ENCODE measurements at places on chromosomes 4 and X.

GRCh38 chr4:36601864-36602495 lies 320.6 kb downstream of the DTHD1 start:
- no peak for DNase-seq

GRCh38 chrX:15678339-15678738 lies 13.7 kb upstream of the CLTRN start:
- no peak for DNase-seq

DNA sequence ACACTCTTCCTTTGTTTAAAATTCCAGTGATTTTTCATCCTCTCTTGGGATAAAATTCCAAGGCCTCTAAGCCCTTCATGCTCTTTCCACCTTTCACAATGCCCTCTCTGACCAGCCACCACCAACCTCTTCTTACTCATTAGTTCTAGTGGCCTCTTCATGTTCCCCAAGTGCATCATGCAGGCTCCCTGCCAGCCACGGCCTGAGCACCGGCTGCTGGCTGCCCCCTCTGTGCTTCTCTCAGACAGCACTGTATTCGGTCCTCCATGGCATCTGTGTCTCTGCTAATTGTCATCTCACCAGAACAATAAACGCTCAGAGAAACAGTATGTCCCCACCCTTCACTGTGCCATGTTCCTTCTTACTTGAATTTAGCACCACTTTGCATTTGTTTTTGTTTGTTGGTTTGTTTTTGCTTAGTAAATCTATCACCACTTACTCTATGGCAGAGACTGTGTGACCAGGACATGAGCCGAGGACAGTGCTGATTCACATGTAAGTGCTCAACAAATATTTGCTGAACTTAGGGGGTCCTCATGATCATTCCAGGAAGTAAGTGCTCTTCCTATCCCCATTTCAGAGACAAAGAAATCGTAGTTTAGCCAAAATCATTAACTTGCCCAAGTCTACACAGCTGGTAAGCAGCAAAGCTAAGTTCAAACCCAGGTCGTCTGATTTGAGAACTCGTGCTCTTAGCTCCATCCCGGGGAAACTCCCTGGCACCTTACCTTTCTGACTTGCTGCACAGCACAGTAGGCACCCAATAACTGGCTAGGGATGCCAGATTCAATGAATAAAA lies 77.1 kb upstream of the UCP1 start:
- DNase-seq = no peak

DNA sequence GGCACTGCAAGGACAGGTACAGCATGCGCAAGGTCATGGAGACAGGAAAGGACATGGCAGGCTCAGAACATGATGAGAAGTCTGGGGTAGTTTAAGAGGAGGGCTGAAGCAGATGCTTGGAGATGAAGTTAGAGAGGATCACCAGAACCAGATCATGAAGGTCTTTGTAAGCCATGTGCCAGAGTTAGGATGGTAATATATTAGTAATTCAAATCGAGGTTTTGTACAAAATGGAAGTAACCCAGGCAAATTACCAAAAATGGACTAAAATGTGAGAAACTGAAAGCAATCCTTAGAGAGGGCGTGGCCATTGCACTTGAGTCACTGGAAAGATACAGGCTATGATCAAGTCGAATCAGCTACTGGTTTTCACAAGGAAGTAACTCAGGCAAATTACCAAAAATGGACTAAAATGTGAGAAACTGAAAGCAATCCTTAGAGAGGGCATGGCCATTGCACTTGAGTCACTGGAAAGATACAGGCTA lies 13.5 kb downstream of the RXFP1 start:
- no peak for DNase-seq

GRCh38 chr4:128858879-128859671 lies 49.6 kb downstream of the JADE1 start:
- DNase-seq = no peak

- no peak for DNase-seq
Observed at GRCh38 chrX:108186811-108187210, 95.2 kb downstream of the ATG4A start.

GRCh38 chr4:107862658-107863057 lies 37.9 kb downstream of the SGMS2 start:
- DNase-seq = no peak

GRCh38 chr4:7070729-7071511 lies 3.1 kb upstream of the GRPEL1 start:
- DNase-seq = no peak
